ENCODE measurements at places on chromosomes 4 and X. TPM values are rescaled to one million over a fixed set of nuclear protein-coding genes. Genes with fewer than 3 reads are reported as not detected.

DNA sequence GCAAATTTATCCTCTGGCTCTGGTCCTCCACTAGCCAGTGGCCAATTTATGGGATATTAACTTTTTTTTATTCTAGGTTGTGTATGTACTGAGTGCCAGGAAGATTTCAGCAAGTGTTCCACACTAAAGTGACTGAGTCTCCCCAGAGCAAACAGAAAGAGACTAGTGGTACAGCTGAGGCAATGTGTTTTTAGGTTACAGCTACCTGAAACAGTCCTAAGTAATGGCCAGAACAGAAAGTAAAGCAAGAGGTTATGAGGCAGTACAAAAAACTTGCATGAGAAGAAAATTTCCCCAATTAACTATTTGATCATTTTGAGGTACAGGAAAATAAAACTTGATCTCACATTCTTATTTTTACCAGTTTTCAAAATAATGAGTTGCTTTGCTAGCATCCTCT lies 31.2 kb downstream of the PRDM8 start:
- no peak for DNase-seq
- no peaks in the 10 kb centered on the region for H3K36me3 ChIP-seq
- no peak overlapping the region for H3K27ac ChIP-seq
- no peak overlapping the region for H3K4me3 ChIP-seq
- H3K4me1 ChIP-seq: no peaks in the 10 kb centered on the region

DNA sequence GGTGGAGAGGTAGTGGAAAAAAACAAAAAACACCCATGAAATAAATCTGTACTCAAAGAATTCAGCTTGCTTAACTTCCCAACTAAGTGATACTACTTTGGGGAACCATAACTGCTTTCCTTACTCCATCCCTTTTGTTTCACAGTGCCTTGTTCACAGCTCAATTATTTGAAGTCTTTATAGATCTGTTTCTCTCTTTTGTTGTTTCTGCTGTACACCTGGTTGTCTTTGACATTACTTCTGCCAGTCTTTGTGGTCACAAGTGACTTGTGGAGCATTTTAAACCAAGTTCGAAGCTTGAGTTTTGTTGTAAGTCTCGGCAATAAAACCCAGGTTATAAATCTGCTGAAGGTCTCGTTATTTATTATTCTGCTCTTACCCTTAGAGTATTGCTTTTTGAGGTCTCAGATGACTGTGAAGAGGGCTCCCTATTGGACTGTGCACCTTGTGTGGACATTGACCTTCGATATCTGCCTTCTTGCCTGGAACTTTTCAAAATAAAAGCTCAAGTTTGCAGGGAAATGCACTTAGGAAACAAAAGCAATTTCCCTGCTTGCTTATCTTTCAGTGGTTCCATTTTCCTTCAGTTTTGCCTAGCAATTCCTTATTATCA lies 59.8 kb downstream of the ANK2 start:
- no peak for DNase-seq
- H3K27me3 ChIP-seq: no peaks in the 10 kb centered on the region
- H3K27ac ChIP-seq: no peak overlapping the region
- H3K36me3 ChIP-seq: no peaks in the 10 kb centered on the region
- no peaks in the 10 kb centered on the region for H3K4me1 ChIP-seq

- no peaks in the 10 kb centered on the region for H3K36me3 ChIP-seq
- H3K4me3 ChIP-seq: no peak overlapping the region
- no peaks in the 10 kb centered on the region for H3K27me3 ChIP-seq
- H3K4me1 ChIP-seq: no peaks in the 10 kb centered on the region
Observed at GRCh38 chrX:71315917-71316316, 14.4 kb downstream of the ITGB1BP2 start.

DNA sequence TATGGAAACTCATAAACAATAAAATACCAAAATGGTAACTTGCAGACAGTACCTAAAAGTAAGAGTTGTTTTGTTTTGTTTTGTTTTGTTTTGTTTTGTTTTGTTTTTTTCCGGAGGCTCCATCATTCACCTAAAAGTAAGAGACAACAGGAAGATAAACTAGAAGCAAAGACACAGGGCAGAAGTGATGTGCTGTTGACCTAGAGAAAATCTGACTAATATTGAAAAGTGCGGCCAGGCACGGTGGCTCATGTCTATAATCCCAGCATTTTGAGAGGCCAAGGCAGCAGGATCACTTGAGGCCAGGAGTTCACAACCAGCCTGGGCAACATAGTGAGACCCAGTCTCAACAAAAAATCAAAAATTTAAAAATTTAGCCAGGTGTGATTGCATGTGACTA lies 5.6 kb upstream of the CENPC start:
- H3K27ac ChIP-seq: no peak overlapping the region
- H3K36me3 ChIP-seq: no peaks in the 10 kb centered on the region
- no peak overlapping the region for H3K4me3 ChIP-seq
- H3K4me1 ChIP-seq: no peaks in the 10 kb centered on the region
- no peak for DNase-seq

GRCh38 chr4:156593464-156593863 lies 378.1 kb downstream of the PDGFC start:
- H3K36me3 ChIP-seq: no peaks in the 10 kb centered on the region
- no peak overlapping the region for H3K4me3 ChIP-seq
- H3K27ac ChIP-seq: no peak overlapping the region
- H3K27me3 ChIP-seq: no peaks in the 10 kb centered on the region

GRCh38 chr4:10625131-10625530 lies 59.4 kb downstream of the CLNK start:
- H3K4me3 ChIP-seq: no peak overlapping the region
- no peak overlapping the region for H3K27ac ChIP-seq
- no peak for DNase-seq
- no peaks in the 10 kb centered on the region for H3K36me3 ChIP-seq
- no peaks in the 10 kb centered on the region for H3K4me1 ChIP-seq

- H3K36me3 ChIP-seq: peaks cover 2% of the 10 kb centered on the region
- H3K4me3 ChIP-seq: no peak overlapping the region
- no peak overlapping the region for H3K27ac ChIP-seq
- DNase-seq: no peak
- H3K27me3 ChIP-seq: no peaks in the 10 kb centered on the region
Observed at GRCh38 chrX:16593801-16594200, 56.2 kb upstream of the S100G start.

TMEM255A gene
- total RNA-seq: not detected

TCEAL3 gene
- total RNA-seq: 5.8 TPM

SSX2B gene
- not detected for total RNA-seq

Data from CD4-positive, alpha-beta T cell (primary cell).